HS-27A (cell line): ENCODE measurements at places on chromosomes 3 and 15.

DNA sequence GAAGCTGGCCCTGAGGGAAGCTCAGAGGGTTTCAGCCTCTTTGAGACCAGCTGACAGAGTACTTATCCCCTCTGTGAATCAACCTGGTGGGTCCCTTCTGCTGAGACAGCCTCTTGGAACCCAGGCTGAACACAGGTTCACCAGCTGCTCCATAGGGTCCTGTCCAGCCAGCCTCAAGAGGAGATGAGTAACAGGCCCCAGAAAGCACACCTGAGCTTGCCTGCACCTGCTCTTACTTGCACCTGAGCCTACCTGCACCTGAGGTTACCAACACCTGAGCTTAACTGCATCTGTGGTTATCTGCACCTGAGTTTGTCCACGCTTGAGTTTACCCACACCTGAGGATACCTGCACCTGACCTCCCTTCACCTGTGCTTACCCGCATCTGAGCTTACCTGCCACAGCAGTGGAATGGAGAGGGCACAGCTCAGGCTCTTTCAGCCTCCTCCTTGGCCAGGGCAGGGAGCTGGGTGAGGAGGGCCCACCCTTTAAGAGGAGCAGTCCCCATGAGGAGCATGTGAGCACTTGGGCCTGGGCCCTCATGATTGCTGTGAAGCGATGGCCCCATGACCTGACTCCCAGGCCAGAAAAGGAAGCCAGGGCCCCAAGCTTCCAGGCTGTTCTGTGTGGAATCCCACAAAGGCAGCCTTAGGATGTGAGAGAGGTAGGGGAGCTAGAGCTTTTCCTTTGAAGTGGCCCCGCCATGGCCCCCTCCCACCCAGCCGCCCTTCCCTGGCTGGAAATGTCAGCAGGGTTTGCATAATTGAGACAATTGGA is at the start of gene TRPM1:
Gene TRPM1 (minus strand): TSS at position 464 of the 777 bp plus-strand sequence. CDS start 20,370 bp downstream, outside the sequence.
- no peak for DNase-seq

- no peak for DNase-seq
Measured at GRCh38 chr3:40719660-40720287, 195.0 kb downstream of the ZNF621 start.

DNA sequence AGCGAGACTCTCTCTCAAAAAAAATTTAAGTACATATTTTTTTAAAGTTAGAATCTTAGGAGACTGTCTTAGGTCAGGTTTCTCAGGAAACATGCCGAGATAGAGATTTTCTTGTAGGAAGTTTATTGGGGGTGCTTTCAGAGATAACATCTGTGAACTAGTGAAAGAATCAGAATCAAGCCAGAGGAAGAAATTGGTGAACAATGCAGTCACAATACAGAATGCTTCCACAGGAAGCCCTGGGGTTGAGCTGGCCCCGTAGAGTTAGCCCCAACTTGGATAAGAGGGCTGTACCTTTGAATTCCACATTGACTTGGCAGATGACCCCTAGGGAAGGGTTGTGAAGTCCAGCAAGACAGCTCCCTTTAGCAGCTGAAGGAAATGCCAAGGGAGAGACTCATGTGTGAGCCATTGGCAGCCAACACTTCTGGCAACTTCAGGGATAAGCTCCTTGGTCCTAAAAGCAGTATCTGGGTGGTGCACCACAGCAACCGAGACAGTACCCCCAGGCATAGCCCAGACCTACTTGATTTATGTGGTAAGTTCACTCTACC is 7.1 kb upstream of the PLCB2 start:
- DNase-seq, result no peak

DNA sequence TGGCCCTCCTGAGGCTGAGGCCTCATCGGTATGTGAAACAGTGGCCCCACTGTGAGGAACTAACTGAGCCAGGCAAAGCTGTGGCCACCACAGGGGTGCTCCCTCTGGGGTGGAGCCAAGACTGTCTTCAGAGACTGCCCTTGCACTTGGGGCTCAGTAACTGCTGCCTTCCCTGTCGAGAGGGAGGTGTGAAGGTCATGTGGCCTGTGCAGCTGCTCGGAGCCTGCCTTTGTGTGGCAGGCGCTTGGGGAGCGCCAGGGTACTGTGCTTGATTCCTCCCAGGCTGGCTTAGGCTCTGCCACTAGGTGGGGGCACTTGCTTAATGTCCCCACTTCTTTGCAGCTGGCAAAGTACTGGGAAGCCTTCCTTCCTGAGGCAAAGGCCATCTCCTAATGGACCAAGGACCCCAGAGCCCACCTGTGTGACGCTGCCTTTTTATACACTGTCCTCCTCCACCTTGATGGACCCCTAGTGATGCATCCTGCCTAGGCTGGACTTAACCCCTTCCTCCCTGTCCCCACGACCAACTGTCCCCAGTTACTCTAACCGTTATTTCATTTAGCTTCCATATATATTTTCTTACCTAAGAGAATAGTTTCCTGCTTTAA is 14.2 kb upstream of the SNX22 start:
- no peak for DNase-seq

GRCh38 chr15:87365186-87365585 is 891.4 kb downstream of the NTRK3 start:
- DNase-seq, result no peak

GRCh38 chr3:59094446-59094845 is 44.6 kb upstream of the CFAP20DC start:
- no peak for DNase-seq

GRCh38 chr15:77031376-77032050 is 36.6 kb downstream of the PSTPIP1 start:
- no peak for DNase-seq

DNA sequence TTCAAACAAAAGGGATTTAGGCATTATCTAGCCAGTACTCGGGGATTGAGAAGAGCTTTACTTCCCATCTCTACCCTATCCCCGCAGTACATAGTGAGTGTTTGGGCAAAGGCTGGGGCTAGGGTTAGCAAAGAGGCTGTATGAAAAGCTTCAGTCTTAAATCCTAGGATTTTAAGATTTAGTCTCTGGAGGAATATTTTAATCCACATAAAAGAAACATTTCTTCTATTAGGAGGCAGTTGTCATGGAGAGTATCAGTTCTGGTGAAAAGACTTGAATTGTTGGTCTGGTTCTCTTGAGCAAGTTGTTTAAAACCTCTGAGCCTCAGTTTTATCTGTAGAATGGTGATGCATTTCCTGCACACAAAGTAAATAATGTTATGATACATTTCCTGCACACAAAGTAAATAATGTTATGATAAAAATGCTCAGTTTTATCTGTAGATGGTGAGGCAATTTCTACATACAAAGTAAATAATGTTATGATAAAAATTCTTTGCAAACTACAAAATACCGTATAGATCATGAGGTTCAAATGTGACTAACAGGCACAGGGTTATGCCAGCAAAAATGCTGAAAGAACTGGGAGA is 53.9 kb upstream of the ZBED2 start:
- no peak for DNase-seq

DNA sequence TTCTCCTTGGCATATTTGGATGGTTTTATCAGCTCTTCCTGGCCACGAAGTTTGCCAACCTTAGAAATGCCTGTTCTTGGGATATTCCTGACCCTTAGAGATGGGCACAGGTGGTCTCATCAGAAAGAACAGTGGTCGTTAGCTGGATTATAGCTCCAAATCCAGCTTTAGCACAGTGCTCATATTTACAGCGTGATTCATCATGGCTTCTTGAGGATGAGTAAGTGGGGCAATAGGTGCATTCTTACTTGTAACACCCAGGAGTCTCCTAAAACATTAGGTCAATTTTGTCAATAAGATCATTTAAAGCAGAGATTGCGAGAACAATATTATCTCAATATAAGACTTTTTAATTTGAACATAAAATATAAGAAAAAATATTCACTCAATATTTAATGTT is 191.9 kb downstream of the GABRB3 start:
- no peak for DNase-seq

- no peak for DNase-seq
Measured at GRCh38 chr3:194280777-194281176, 70.4 kb downstream of the CPN2 start.

GRCh38 chr3:127825756-127826155 is 3.4 kb upstream of the MGLL start:
- no peak for DNase-seq

GRCh38 chr15:85676342-85677098 is 118.2 kb downstream of the KLHL25 start:
- no peak for DNase-seq

DNA sequence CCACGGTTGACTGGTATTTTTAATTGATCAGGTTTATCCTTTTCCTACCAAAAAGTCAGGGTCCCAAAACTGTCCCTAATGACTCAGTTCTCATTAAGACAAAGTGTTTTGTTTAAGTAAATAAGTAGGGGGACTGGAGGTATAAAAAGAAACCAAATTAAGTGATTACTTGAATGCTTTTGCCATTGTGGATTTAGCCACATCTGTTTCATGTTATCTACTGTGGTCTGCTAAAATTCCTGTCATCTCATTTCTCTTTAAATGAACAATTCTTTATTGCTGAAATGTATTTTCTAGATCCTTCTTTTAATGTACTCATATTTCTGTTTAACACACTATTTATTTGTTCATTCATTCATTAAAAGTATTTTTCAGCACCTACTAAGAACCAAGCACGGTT is 625.9 kb upstream of the ADAMTS9 start:
- DNase-seq, result no peak

DNA sequence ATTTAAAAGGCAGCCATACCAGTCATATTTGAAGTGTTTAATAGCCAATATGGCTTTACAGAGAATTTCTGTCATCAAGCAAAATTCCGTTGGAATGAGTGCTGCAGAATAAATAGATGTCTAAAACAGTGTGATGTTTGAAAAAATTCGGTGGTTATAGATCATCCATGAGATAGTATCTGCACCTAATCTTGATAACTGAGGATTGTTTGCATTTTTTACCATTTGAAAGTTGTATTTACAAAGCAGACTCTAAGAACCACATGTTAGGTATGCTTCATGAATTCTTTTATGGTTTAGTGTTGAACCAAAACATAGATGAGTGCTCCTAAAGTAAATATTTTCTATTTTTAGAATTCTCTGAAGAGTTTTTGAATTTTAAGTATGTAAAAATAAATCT is 476.1 kb downstream of the NAALADL2 start:
- peak; percentile 57 for DNase-seq

DNA sequence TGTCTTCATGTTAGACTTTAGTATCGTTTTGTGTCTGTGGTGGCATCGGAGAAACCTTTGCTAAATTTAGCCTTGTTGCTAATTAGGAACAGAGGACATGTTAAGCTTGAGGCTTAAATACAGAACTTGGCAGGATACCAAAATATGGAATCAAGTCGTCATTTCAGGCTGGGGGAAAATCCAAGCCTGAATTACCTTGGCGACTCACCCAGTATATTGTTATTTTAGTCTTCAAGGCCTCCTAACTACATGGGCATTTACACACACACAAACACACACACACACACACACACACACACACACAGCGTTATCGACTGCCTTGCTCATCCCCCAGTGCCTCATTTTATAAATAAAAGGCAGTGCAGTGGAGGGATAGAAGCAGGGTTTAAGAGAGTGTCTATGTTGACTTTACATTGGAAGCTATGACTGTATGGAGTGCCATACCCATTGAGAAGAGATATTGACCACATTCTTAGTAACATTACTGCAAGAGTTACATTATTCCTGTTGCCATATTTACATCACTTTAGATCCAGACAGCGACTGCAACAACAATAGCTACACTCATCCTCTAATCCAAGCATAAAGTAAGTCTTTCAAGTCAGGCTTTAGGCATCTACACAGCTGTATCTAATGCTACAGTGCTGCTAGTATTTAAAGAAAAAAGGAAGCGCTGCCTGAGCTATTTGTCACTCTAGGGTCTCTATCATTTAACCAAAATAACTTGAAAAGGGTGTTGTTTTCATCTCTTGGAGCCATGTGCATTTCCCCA is 210.8 kb upstream of the SEMA6D start:
- no peak for DNase-seq

GRCh38 chr3:172036541-172037215 is 2.7 kb upstream of the FNDC3B start:
- no peak for DNase-seq

DNA sequence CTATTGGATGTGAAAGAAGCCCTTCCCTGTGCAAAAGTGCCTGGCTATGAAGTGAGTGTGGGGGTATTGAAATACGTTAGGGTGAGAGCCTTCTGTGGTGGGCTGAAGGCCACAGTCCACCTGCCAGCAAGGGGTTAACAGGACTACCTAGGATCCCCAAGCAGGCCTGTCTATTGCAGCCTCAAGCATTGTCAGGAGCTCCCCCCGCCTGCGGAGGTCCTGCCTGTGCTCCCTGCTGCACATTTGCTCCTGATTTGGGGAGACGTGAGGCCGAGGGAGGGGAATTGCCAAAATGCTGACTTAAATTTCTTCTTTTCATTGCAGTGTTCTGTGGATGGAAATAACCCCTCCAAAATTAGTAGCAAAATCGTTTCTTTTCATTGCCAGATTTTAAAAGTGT is 56.2 kb downstream of the GABRG3 start:
- DNase-seq, result no peak

GRCh38 chr3:31536497-31536896 is 3.8 kb downstream of the STT3B start:
- DNase-seq, result no peak

DNA sequence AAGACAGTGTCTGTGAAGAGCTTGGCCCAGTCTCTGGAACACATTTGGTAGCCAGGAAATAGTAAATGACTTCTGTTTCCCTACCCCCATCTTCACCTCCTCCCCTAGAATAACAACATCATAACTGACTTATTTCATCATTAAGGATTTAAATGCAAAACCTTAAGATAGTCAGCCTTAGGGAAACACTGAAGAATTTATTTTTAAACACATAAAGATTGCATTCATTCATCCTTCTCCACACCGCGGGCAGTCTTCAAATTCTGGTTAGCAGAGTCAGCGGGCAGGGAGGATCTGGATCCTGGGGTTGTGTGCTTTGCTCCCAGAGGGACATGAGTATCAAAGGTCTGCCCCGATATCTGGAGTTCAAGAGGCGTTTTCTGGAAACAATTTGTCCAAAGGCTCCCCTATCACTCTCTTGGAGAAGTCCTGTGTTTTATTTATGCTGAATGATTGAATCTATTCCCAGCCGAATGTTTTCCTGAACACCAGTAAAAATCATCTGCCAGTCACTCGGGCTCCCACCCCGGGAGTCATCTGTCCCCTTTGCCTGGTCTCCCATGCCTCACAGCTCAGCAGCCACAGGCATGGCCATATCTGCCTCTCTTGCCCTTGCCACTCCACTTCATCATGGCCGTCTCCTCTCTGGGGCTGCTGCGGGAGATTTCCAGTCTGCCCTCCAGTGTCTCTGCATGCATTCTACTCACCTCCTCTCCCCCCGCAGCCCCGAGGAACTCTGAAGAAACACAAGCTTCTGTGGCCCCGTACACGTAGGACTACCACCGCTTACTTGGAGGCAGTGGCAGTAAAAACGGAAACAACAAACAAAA is 234.7 kb upstream of the CTDSPL start:
- DNase-seq, result no peak

GRCh38 chr3:139355891-139356290 is 12.1 kb downstream of the MRPS22 start:
- DNase-seq, result no peak

- DNase-seq, result no peak
Measured at GRCh38 chr15:32993285-32993684, 201.2 kb downstream of the FMN1 start.
